Stimulated activated CD4-positive, alpha-beta T cell treated with anti-CD3 and anti-CD28 coated beads, Interleukin-15, amount 100 ng/mL, for 1 hour (primary cell): ENCODE measurements at places on chromosomes 7 and 10.

- DNase-seq = no peak
These were observed 65.5 kb downstream of the RALA start for GRCh38 chr7:39688611-39689480.

DNA sequence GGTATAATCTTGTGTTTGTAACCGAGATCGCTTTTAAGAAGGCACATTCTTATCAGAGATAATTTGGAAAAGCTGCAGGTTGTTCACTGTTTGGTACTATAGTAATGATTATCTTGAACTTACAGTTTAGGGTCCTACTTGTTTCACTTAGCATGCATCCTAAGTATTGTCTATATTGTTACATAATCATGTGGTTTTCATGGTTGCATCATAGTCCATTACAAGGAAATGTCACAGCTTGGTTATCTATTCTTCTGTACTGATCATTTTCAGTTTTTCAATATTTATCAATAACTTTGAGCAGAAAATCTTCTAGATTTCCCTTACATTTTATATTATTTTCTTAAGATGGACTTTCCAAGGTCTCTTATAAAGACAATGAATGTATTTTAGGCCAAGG, 116.3 kb downstream of the PLPP4 start:
- DNase-seq = no peak

DNA sequence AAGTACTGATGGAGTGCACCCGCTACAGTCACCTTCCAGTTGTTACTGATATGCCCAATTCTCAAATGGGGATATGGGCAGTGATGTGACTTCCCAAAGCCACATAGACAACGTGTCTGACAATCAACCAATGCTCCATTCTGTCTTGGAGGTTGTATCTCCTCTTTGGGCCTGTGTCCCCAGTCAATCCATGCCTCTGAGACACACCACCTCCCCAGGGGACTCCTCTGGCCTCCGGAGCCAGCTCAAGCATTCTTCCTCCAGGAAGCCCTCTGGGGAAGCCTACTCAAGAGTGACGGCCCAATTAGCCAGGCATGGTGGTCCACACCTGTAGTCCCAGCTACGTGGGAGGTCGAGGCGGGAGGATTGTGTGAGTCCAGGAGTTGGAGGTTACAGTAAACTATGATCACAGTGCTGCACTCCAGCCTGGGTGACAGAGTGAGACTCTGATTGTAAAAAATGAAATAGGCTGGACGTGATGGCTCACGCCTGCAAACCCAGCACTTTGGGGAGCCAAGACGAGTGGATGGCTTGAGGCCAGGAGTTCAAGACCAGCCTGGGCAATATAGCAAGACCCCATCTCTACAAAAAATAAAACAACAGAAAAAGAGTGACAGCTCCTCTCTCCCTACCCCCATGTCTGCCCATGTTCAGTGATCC, 99.5 kb upstream of the TNRC18 start:
- DNase-seq = no peak

GRCh38 chr7:8963722-8964121, 530.3 kb downstream of the NXPH1 start:
- no peak for DNase-seq
